ENCODE measurements at places on chromosomes 16 and 17.

DNA sequence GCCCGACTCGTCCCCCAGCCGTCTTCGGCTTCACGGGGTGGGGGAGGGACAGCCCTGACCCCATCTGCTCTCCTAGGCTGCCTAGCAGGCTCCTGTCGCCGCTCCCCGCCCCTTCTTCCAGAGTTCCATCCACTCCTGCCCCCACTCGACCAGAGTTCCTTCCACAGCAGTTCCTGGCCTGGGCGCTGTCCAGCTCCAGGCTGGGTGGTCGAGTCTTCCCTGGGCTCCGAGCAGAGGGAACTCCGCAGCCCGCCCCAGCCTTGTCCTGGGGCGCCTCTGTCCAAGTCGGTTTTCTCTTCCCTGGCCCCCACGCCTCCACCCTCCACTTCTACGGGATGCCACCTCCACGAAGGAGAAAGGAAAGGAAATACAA lies 1.4 kb downstream of the PYY start:
- DNase-seq: no peak

DNA sequence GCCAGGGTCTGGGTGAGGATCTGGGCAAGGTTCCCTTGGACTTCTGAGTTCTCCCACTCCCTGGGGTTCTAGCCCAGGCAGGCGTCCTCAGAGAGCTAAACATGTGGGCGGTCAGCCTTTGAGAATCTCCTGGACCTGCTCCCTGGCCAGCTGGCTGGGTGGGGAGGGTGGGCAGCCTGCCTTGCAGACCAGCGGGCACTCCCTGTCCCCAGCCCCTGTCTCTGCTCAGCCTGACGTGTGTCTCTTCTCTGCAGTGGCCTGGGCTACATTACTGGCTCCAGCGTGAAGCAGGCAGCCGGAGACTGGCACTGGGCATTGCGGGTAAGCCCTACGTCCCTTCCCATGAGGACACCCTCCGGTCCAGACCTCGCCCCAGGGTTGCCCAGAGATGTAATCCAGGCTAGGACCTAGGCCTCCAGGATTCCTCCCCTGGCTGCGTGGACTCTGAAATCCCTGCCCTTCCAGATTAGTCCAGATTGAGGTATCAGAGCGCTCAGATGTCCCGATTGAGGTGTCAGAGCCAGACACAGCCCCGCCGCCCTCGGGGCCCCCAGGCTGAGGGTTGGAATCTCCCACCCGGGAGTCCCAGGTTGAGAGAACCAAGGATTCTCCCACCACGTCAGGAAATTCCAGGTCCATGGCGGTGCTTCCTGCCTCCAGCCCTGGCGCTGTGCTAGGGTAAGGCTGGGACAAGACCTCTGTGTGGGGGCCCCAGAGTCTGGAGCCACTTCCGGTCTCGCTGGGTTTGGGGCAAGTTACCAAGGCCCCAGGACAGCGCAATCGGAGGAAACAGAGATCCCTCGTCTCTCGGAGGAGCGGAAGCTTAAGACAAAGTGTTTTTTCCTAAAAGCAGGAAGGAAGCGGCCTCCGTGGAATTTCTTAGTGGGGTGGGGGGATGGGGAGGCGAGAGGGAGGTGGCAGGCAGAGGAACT lies 24.1 kb downstream of the MYBBP1A start:
- DNase-seq: no peak

GRCh38 chr17:50766222-50767023 lies 895 bp downstream of the ANKRD40CL start:
- DNase-seq: no peak

- no peak for DNase-seq
Measured at GRCh38 chr17:66369830-66370229, 67.4 kb downstream of the PRKCA start.

DNA sequence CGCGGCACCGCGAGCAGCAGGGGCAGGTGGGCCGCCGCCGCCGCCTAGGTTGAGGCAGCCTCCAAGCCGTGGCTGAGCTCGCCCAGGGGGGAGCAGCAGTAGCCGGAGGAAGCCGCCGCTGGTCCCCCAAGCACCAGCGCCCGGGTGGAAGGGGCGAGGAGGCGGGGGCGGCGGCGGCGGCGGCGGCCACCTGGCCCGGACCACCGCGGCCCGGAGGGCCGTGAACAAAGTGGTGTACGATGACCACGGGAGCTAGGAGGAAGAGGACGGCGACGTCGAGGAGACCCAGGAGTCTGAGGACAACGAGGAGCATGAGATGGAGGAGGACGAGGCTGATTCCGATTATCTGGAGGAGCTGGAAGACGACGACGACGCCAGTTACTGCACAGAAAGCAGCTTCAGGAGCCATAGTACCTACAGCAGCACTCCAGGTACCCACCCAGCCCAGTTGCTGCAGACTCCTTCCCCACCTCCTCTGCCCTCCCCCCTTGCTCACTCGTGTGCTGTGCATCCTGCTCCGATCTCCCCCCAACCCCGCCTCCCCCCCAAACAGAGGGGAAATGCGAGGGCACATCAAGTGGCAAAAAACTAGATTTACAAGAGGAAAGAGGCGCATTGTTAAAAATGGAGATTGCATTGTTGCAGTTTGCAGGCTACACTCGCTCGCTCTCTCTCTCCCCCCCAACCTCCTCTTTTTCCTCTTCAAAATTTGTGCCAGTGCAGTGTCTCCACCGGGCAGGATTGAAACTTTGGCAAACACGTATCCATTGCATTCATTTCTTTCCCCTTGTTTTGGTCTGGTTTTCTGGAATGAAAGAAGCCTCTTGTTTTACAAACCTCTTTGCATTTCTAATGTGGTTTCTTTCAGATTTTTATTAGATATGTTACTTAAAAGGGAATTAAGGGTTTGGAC lies 41.8 kb upstream of the AMZ2 start:
- peak; percentile 10 for DNase-seq

- no peak for DNase-seq
Measured at GRCh38 chr16:89540557-89540956, 19.9 kb upstream of the RPL13 start.

DNA sequence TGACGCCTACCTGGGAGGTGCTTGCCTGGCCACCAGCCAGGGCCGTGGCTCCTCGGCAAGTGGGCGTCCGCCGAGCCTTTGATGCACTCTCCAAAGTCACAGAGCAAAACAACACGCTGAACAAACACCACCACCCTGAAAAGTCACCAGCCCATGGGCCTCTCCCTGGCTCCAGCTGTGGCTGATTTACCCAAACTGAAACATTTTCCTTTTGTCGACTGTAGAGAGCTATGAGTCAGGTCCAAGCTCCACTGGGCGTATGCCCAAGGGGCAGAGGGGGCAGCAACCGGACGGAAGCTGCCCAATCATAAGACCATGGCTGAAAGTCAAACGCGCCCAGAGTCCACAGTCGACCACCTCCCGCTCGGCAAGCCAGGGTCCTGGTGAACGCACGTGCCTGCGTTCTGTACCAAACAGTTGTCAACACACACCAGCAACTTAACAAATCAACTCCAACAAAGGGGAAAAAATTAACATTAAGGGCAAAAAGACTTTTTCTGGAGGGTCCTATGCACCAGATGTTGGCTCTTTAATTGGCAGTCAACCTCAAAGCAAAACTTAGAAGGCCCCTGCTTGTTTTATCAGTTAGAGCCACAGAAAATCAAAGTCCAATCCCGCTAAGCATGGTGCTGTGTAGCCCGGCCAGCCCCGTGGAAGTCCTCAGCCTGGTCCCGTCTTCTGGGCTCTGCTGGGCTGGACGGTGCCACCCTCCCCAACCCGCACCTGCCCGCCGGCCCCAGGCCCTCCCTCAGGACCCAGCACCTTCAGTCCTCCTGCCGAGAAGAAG lies 47.3 kb downstream of the TBC1D16 start:
- DNase-seq: peak; percentile 91

- DNase-seq: peak; percentile 24
Measured at GRCh38 chr17:6927290-6928126, 68.3 kb upstream of the ALOX12 start.

DNA sequence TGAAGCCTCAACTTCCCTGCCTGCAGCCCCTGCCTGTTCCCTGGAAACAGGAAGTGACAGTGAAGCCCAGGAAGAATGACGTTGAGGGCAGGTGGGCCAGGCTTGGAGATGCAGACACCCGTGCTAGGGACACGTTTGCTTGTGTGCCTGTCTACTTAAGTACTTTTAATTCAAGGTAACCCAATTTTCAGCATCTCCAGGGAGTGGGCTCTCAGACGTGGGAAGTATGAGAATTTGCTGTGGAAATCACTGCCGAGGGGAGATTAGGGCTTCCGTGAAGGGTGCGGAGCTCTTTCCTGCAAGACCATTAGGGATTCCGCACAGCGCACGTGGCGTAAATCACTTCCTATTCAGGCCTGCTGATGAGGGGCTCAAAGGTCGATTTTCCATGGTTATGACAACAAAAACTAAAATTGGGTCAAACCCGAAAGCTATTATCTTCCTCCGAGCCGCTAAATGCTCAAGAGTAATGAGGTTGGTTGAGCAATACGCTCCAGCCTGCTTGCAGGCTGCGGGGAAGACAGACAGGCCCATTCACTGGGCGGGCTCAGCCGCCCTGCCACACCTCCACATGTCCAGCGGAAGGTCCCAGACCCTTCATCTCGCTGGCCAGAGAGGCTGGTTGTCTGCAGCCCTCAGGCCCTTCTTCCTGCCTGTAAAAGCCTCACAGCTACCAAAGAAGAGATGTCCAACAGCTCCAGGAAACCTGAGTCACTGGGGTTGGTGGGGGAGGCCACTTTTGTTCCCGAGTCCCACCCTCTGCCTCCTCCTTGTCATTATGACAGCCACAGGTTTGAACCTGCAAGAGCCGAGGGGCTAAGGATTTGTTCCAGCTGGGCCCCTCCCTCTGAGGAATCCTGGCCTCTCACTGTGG lies 109.9 kb downstream of the RBFOX3 start:
- DNase-seq: no peak

DNA sequence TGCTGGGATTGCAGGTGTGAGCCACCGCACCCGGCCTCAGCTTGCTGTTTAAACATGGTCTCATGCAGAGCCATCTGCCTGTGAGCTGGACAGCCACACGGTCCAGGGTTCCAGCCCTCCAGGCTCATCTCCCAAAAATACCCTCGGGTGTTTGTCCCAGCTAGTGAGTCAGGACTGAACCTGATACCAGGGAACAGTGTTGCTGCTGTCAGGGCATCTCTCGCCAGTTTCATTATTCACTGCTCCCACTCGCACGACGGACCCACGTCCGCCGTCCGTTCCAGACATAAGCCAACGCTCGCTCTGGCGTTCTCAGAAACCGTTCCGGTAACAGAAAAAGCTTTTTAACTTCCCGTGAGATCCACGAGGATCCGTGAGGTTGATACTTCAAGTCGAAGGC lies 77.6 kb downstream of the NXN start:
- no peak for DNase-seq

DNA sequence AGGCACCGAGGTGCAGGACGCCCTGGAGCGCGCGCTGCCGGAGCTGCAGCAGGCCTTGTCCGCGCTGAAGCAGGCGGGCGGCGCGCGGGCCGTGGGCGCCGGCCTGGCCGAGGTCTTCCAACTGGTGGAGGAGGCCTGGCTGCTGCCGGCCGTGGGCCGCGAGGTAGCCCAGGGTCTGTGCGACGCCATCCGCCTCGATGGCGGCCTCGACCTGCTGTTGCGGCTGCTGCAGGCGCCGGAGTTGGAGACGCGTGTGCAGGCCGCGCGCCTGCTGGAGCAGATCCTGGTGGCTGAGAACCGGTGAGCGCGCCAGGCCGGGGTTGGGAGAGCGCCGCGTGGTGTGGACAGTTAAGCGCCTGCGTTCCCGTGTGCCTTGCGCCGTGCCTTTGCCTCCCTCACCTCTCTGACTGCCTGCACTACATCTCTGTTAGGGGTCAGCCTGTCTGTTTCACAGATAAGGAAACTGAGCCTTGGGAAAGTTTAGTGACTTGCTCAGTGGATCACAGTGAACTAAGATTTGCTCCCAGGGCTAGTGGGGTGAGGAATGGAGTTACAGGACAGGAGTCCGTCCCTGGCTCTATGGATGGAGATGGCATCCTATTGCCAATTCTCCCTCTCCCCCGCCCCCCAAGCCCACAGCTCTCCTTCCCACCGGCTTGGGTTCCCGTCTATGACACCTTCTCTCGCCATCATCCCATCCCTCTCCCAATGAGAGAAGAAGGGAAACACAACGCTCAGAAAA lies 880 bp downstream of the SARM1 start:
- no peak for DNase-seq

DNA sequence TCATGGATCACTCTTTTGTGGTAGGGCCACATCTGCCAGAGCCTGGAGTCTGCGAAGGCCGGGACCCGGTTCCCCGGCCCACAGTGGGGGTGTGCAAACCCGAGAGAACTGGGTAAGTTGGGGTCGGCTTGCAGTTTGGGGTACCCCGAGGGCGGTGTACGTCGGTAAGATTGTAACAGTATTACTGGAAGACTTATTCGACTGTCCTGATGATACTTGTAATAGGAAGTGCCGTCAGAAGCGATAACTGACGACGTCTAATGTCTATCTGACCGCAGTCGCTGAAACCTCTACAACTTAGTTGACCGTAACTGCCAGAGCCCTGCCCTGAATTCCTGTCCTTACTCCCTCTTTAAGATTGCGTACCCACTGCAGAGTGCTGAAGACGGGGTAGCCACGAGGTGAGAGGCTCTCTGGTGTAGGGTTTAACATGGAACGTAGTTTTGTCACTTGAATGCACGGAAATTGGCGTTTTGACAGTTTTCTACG lies 24.0 kb downstream of the TRPV2 start:
- peak; percentile 14 for DNase-seq

DNA sequence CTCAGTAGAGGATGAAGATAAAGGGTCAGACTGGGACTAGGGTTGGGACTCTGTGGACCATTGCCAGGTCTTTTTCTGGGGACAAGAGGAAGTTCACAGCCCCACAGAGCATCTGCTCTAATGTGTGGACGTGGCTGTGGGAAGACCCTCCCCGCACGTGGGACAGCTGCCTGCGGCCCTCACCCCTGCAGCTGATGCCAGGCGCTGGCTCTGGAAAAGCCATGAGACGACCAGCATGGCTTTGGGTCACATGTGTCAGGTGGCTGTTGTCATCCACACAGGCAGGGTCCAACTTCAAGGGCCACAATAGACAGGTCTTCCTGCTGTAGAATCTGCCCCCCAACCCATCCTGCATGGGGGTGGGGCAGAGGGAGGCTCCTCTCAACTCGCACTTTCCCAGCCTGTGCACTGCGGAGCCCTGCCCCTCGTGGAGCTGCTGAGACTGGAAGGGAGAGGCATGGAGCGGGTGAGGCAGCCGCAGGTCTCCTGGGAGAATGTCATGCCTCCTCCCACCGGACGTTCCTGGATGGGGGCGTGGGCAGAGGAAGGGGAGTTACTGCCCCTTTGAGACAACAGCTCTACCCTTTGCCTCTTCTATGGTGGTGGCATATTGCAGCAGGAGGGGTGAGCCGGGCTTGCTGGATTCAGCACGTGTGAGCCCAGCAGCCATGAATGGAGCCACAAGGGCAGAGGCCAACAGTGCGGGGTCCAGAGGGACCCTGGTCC lies 53.4 kb downstream of the PIMREG start:
- DNase-seq: no peak

GRCh38 chr16:20387978-20388377 lies 16.6 kb downstream of the PDILT start:
- DNase-seq: no peak

DNA sequence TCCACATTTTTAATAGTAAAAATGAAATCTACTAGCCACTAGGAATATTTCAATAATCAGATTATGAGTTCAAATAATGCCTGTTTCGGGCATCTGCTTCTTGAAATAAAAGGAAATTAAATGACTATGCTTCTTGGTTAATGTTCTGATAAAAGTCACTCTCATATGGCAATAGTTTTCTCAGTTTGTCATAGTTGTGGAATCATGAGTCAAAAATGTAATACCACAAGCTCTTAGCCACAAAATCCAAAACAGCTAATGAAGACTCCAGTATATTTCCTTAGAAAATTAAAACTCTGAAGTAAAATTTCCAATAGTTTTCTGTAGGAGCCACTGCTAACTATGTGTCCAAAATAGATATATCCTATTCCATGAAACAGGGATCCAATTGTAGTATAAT lies 676.3 kb upstream of the CDH8 start:
- no peak for DNase-seq
